Left ventricle myocardium inferior (tissue), 1 donor: ENCODE measurements at places on chromosomes 13 and 19. TPM values are rescaled to one million over a fixed set of nuclear protein-coding genes. Genes with fewer than 3 reads are reported as not detected.

ZNF878 gene
- 0.16 TPM for total RNA-seq

SHC2 gene
- total RNA-seq: 11.3 TPM

MAST1 gene
- total RNA-seq: not detected

SOX1 gene
- total RNA-seq: not detected

LGALS4 gene
- 0.82 TPM for total RNA-seq

PCDH17 gene
- 3.1 TPM for total RNA-seq

GRIN2D gene
- 0.30 TPM for total RNA-seq

PPP1R13L gene
- 207 TPM for total RNA-seq

CAB39L gene
- total RNA-seq: 23.4 TPM

OR7E24 gene
- not detected for total RNA-seq

KIR2DL4 gene
- not detected for total RNA-seq

KLF2 gene
- 65.2 TPM for total RNA-seq
